ENCODE measurements at places on chromosomes 11 and 22.

DNA sequence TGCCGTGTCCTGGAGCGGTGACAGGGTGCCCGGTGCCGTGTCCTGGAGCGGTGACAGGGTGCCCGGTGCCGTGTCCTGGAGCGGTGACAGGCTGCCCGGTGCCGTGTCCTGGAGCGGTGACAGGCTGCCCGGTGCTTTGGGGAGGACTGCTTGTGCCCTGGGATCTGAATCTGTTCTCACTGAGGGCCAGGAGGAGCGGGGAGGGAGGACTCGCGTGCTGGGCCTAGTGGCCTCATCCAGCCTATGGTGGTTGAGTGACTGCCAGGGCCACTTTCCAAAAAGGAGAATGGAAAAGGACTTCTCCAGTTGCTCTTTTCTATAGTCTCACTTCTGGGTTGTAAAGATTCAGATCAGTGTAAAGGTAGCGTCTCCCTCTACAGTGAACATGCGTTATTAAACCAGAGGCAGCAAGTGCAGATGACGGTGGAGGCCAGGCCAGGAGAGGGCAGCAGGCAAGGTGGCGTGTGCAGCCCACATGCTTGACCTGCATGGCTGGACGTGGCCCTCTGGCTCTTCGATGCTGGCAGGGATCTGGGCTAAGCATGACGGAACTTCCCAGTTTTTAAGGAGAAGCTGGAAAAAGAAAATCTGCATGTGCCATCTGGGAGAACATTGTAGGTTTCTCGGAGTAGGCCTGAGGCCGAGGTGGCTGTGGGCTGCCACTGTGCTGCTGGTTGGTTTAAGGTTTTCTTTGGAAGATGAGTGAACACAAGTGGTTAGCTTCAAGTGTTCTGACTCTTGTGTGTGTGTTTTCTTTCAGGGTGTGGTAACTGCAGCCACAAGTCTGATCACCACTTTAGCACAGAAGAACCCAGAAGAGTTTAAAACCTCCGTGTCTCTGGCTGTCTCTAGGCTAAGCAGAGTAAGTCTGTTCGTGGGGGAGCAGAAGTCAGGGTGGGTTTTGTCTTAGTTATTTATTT is 55.0 kb downstream of the AP2A2 start:
- no peak for DNase-seq

- peak; percentile 32 for DNase-seq
These were observed 16.1 kb downstream of the MS4A6E start for GRCh38 chr11:60343094-60343704.

DNA sequence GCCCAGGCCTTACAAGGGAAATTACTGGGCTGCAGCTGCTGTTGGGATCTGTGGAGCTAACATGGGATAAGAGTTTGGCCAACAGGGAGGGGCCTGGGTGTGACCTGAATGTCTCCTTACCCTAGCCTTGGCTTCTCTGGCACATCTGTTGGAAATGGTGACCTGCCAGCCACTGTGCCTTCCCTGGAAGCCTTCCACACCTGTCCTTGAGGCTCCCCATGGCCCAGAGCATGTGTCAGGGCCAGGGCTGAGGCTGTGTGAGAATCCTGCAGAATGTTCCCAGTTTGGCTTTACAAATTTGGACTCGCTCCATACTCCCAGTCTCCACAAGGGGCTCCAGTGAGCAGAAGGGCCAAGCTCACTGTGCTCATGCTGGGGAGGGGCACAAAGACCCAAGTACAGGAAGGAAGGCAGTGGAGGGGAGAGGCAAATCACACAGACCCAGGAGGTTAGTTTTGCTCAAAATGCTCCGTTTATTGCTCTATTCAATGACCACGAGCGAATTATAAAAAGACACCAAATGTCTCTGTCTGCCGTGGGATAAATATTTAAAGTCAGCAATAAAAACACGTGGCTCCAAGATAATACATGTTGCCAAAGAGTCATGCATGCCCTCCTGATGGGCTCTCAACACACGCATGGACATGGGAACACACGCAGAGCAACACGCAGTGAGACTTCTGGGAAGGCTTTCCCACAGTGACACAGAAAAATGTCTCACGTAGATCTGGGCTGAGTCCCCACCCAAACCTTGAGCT is 1.7 kb upstream of the IGSF22 start:
- DNase-seq: peak; percentile 75

DNA sequence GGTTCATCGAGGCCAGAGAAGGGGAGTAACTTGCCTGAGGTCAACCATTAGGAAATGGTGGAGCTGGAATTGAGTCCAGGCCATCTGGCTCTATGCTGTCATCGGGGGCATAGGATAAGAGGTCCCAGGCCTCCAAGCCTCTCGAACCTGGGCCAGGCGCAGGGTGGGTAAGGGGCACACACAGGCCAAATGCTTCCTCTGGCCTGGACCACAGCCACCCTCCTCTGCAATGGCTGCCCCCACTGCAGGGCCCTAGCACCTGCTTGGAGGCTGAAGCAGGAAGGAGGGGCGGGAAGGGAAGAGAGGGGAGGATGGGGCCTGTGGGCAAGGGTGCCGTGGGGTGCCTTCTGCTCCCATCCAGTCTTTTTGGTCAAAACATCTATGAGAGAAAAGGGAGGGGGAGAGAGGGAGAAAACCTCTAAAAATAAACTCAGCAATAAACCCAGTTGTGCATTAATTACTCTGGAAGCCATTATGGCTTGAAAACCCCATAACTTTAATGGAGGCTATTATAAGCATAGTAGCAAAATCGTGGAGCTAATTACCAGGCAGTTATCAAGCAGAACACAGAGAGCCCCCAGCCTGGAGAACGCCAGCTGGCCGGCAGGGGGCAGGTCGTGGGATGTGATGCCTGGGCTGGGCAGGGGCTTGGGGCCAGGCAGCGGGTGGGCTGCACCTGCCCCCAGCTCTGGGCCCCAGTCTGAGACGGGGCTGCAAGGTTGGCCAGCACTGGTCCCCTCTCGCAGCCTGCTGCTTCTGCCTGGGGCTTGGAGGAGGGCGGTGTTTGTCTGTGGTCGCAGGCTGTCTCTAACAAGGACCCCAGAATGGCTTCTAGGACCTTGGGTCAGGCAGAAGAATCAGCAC is 21.1 kb downstream of the B3GAT1 start:
- DNase-seq: no peak
